NCI-H1694 (cell line): ENCODE measurements at places on chromosomes 5 and 9.

DNA sequence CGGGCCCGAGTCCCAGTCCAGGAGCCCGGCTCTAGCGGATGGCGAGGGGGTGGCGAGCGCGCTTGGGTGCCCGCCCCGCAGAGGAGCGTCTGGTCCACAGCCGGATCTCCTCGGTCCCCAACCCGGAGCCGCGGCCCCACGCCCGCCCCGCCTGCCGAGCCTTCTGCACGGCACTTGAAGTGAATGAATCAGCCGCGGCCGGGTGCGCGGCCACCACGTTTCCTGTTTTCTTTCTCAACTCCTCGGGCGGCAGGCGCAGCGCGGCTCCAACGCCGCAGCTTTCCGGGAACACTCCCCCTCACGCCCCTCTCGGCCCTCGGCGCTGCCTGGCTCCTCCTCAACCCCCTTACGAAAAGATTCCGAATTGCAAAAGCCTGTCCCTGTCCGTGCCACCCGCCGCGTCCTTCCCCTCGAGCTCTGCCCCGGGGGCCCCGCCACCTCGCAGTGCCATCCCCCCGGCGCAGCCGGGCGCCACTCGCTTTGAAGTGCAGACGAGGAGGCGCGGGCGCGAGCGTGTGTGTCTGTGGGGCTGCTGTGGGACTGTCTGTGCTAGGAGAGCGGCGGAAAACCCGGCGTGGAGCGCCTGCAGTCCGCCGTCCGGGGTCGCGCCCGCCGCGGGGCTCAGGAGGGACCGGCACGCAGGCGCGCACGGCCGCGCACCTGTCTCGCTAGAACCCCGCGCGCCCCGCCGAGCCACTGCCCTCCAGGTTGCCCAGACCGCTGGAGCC is 456.6 kb downstream of the RAB3C start:
- DNase-seq: no peak

GRCh38 chr9:14343261-14344031 is 29.5 kb upstream of the NFIB start:
- DNase-seq: no peak

- peak; percentile 72 for DNase-seq
These were observed 40.0 kb upstream of the CDK5RAP2 start for GRCh38 chr9:120619751-120620655.

DNA sequence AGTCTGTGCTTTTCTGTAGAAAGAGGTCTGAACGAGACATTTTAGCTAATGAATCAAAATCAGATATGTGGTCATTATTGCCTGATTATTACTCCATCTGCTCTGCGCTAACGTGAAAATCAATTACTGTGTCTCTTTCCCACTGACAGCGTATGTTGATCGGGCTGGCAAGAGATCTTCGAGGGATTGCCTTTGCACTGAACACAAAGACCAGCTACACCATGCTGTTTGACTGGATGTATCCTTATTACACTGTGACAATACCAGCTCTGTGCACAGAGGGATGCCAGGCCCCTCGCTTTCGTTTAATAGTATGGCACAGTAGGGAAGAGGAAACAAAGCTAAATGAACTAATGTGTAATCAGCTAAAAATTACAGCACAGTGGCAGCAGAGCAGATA is 103.7 kb upstream of the TLX3 start:
- DNase-seq: no peak

GRCh38 chr5:80194468-80194867 is 61.4 kb downstream of the SERINC5 start:
- DNase-seq: no peak

GRCh38 chr5:124627815-124628595 is 118.4 kb downstream of the ZNF608 start:
- no peak for DNase-seq

- DNase-seq: no peak
These were observed 22.8 kb downstream of the FPGS start for GRCh38 chr9:127825319-127826051.

DNA sequence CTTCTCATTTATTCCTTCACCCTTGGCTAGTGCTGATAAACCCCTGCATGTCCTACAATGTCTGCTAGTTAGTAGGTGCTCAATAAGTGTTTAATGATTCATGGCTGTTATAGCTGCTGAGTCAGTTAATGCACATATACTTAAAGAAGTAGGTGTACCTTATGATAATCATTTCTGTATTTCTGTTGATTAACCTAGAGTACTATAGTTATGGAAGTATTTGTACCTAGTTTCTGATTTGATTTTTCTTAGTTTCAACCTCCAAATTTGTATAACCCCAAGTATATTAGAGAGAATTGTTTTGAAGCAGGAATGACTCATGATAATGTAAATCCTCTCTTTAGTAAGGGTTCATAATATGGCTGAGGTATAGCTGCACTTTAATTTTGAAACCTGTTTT is 8.9 kb downstream of the SMAD5 start:
- DNase-seq: no peak

- DNase-seq: peak; percentile 51
These were observed 25.3 kb upstream of the PPP1R2B start for GRCh38 chr5:156824800-156825199.

DNA sequence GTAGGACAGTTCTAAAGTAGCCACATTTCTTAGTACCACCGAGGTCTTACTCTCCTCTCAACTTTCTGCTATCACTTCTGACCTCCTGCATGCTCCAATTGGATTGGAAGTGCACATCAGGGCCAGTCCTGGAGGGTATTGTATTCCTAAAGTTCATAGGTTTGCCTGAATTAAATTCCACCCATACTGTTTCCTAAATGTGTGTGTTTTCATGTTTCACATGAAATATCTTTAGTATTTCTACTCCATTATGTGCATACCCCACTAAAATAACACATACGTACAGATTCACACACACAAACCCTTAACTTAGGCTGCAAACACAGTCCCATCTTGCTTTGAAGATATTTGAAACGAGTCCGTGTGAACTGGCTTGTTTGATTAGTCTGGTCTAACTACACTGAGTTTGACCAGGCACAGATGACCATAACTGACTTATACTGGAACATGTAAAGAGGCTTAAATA is 24.8 kb downstream of the ALDH1A1 start:
- DNase-seq: no peak

DNA sequence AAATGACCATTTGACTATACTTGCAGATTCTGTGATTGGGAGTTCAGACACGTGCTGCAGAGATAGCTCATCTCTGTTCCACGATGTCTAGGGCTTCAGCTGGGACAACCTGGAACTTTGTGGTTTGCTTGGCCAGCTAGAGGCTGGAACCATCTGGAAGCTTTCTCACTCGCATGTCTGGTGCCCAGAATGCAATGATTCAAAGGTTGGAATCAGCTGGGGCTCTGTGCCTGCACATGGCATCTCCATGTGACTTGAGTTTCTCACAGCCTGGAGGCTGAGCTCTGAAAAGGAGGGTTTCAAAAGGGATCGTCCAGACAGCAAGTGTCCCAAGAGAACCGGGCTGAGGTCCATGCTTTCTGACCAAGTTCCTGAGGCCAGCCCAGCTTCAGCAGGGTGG is 465.2 kb downstream of the GADD45G start:
- no peak for DNase-seq

DNA sequence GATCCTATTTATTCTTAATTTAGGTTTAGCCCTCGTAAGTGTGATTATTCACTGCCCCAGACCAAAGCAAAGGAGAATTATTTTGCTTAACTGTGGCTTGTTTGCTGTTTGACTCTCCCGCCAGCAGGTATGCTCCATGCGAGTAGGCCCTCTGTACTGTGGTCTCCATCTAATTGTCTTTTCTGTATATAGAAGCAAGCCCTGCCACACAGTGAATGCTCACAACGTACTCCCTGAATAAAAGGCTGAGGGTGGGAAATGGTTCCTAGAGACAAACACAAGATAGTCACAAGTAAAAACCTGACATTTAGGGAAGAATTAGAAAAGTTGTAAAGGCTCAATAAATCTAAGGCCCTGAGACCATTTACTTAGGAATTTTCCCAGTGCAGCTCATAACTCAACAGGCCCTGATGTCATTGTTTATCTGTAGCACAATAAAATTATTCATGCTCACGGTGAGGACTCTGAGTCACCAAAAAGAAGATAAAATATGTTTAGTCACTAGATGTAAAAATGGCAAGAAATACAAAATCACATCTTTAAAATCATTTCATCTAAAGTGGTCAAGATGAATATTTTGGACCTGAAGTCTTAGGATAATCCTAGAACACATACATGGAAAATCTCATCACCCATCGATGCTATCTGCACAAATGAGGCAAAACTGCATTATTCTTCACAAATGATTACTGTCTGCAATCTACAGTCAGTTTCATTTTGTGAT is 473.2 kb downstream of the ENC1 start:
- DNase-seq: no peak

GRCh38 chr5:18720002-18720401 is 1085.7 kb downstream of the TAF11L14 start:
- DNase-seq: no peak

DNA sequence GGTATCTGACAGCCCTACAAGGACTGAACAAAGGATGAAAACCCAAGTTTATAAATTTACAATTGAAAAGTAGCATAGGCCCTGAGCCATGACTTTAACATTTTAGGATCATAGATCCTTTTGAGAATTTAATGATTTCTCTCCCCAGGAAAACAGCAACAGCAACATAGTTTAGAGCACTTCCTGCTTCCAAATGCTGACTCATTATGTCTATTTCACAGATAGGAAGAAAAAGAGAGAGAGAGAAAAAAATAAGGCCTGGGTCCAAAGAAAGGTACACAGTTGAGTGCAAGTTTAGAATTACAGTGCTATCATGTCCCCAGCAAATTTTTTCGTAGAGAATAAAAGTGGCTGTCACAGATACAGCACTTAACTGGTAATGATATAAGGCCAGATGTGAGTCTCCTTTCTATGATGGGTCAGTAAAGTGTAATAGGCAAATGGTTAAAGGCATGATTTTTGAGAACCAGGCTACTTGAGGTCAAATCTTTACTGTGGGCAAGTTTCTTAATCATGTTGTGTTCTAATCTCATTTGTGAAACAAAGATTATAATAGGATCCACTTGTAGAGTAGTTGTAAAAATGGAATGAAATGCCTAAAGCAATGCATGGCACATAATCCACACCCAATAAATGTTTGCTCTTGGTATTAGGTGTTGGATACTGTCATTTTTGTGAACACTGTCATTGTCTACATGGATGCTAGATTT is 12.3 kb upstream of the PPP2R2B start:
- no peak for DNase-seq

GRCh38 chr5:31611002-31611401 is 27.9 kb upstream of the PDZD2 start:
- no peak for DNase-seq

- DNase-seq: no peak
These were observed 42.5 kb upstream of the EXOC3 start for GRCh38 chr5:400282-401145.

DNA sequence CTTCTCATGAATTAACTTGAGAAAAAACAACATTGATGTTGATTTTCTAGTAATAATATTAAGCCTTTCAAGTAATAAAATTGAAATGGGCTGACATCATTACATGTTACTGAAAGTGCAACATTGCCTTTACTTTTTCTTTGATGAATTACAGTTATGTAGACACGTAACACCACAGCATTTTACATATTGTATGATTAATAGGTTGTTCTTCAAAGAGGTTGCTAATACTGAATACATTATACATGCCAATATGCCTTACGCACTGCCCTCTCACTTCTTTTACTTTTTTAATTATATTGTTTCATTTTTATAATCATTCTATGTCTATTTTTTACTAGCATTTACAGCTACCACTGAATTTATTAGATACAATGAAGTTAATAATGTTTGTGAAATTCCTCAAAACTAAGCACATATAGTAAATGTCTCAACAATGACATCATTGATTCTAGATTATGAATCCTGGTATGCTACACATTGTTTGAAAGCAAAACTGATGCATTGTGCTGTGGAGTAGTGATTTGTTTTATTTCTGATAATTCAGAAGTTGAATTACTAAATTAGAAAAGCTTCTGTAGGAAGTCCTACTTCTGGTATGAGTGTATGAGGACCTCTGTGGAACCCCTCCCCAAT is 464.4 kb upstream of the IZUMO3 start:
- no peak for DNase-seq

GRCh38 chr5:53256746-53257145 is 147.2 kb upstream of the MOCS2 start:
- DNase-seq: no peak

- no peak for DNase-seq
These were observed 18.2 kb downstream of the GFPT2 start for GRCh38 chr5:180334751-180335613.

DNA sequence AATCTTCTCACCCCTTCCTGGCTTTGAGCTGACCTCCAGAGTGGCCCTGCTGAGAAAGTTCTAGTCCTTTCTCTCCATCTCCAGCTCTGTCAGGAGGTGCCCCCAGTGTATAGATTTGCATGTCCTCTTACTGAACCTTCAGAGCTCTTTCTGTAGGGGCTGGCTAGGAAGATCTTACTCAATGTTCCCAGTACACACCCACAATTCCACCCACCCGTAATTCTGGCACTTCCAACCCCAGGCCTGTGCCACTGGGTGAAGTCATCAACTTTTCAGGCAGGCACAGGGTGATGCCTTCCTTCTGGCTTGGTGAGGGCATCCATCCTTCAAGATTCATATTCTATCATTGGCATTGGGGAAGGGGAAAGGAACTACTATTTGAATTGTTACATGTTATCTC is 75.9 kb downstream of the ACER2 start:
- no peak for DNase-seq

DNA sequence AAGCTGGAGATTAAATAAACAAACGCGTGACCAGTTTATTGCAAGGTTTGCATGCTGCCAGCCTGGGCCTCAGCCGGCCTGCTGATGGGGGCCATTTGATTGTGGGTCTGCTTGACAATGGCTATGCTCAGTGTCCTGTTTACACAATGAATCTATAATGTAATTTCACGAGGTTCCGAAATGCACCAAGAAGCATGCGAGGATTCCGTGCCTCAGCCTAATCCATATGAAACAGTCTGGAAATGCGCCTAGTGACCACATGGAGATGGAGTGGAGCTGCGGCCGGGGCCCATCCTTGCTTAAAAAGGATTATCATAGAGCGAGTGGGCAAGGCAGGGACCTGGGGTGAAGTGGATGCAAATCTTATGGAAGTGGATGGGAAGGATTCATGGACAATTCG is 382.4 kb downstream of the CDK5RAP2 start:
- no peak for DNase-seq

DNA sequence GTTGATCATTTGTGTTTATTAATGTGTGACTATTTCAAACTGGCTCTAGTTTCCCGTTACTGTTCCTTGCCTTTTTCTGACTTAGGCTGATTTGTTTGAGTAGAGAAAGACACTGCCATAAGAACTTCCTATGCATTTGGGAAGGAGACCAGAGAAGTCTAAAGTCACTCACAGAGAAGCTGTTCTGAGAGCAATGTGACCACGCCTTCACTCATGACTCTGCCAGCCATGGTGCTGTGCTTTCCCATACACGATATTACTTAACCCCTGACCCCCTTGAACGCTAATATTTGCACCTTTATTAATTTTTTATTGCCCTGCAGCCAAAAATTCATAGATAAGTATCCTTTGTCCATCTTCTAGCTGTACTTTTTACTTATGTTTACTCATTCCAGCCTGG is 20.9 kb downstream of the SLC28A3 start:
- DNase-seq: no peak

GRCh38 chr9:7154003-7154619 is 396.3 kb downstream of the KDM4C start:
- DNase-seq: no peak

- DNase-seq: no peak
These were observed 145.4 kb downstream of the SPATA31D1 start for GRCh38 chr9:82134010-82134409.
